ENCODE measurements at places on chromosomes 2 and 18.

DNA sequence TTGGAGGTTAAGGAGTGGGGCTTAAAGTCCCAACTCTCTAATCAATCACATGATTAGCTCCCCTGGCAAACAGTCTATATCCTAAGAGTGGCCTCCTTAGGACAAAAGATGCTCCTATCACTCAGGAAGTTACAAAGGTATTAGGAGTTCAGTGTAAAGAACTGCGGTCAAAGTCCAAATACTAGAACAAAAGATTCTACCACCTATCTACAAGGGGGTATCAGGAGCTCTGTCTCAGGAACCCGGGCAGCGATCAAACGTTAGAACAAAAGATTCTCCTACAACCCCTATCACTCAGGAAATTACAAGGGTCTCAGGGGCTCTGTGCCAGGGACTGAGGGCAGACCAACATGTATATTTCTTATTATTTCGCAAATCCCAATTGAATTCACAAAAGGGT is 58.0 kb downstream of the DTNB start:
- DNase-seq = no peak

DNA sequence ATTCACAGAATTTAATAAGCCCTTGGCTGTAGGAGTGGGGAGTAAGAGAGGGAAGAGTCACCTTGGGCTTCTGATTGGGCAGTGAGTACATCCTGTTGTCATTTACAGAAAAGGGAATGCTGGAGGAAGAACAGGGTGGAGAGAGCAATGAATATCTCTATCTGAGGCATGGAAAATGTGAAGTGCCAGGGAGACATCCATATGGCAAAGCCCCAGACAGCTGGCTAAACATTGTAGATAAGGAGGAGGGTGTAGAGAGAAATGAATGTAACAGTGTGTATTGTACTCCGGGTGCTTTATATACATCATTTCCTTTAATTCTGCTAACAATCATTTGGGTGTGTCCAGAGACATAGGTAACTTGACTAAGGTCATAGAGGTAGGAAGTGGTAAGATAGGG is 103.5 kb downstream of the UPP2 start:
- no peak for DNase-seq

GRCh38 chr18:68548904-68549870 is 165.7 kb downstream of the TMX3 start:
- DNase-seq = peak; percentile 69

GRCh38 chr2:12685145-12685544 is 31.6 kb upstream of the TRIB2 start:
- peak; percentile 50 for DNase-seq

GRCh38 chr2:163417596-163418337 is 318.0 kb downstream of the FIGN start:
- DNase-seq = no peak

GRCh38 chr2:230459216-230459615 is 43.2 kb downstream of the SP100 start:
- DNase-seq = no peak

- DNase-seq = no peak
Measured at GRCh38 chr2:234998404-234999211, 46.8 kb downstream of the SH3BP4 start.

DNA sequence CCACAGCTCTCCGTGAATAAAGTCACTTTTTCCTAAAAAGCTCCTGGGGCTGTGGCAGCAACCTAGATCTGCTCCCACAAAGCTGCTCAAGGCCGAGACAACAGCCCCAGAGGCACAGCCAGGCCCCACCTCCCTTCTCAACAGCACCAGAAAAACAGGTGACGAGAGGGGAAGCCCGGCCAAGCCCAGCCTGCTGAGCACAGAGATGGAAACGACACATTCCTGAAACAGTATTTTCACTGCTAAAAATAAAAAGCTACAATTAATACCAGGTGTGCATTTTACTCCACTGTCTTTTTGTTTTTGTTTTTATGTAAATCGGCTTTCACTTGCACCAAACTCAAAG is 199.3 kb downstream of the HDAC4 start:
- DNase-seq = peak; percentile 28

GRCh38 chr2:175414882-175415487 is 233.5 kb upstream of the ATP5MC3 start:
- peak; percentile 60 for DNase-seq

- peak; percentile 8 for DNase-seq
Measured at GRCh38 chr2:146189541-146189940, 1655.3 kb upstream of the ACVR2A start.

GRCh38 chr2:136297312-136297711 is 179.4 kb upstream of the CXCR4 start:
- DNase-seq = no peak

DNA sequence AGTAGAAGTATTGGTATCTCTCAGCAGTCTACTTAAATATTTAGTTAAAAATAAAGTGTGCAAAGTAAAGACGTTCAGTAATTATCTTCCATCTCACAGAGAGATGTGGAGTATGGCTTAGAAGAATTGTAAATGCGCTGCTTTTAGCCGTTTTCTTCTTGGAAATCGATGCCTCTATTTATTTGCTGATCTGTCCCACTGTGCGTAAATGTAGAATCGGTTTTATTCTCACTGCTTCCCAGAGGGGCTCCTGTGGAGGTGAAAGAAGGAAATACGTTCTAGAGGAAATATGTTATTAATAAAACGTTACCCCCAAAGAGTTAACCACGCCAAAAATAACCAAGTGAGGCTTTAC is 1.9 kb downstream of the NPAS2 start:
- no peak for DNase-seq

DNA sequence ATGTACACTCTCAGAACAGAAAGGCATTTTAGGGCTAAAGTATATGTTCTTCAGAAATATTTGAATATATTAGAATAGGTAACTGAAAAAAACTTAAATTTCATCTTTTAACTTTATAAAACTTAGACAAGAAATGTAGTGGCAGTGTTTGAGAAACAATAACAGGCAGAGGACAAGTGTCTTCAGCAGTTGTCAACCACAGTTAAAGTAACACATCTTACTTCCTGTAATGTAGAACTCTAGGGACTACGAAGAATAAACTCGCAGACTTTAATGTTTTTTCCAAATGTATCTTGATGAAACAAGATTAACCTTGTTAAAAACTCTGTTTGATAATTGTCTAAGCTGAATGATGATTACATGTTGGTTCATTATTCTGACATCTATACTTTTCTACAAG is 50.7 kb downstream of the RMDN2 start:
- no peak for DNase-seq

GRCh38 chr2:237920673-237921072 is 46.1 kb upstream of the UBE2F start:
- peak; percentile 58 for DNase-seq

GRCh38 chr18:37270038-37270665 is 295.4 kb downstream of the CELF4 start:
- peak; percentile 43 for DNase-seq

- DNase-seq = peak; percentile 52
Measured at GRCh38 chr18:9334973-9335696, 562 bp downstream of the TWSG1 start.

GRCh38 chr2:48812416-48812815 is 56.9 kb upstream of the LHCGR start:
- no peak for DNase-seq

GRCh38 chr2:132974467-132975095 is 304.6 kb upstream of the LYPD1 start:
- DNase-seq = peak; percentile 36

DNA sequence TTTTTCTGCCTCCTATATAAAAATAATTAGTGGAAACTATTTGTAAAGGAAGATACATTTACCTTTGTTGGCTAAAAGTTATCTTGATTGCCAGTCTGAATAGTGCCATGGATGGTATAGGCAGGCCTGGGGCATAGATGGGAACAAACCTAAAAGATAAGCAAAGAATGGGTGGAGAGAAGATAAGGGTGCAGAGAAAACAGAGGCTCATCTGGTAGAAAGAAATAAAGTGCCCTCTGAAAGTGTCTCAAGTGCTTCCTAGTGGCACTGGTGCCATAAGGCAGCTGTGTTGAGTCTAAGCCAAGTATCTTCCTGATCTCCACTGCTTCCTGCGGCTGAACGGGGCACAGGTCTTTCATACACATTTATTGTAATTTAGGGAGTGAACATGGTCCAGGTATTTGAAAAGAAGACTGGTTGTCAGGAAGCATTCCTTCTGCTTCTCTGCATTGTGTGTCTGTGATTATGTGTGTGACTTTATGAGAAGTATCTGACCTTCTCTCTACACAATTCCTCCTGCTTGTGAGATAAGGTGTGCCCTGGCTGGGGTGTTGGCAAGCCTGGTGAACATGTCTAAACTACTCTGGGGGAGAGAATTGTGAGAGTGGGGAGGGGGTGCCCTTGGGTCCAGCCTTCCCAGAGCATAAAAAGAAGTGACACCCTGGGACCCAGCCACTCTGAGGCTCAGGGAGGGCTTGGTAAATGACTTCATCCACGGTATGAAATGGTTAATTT is 280.5 kb downstream of the CAMKMT start:
- no peak for DNase-seq

DNA sequence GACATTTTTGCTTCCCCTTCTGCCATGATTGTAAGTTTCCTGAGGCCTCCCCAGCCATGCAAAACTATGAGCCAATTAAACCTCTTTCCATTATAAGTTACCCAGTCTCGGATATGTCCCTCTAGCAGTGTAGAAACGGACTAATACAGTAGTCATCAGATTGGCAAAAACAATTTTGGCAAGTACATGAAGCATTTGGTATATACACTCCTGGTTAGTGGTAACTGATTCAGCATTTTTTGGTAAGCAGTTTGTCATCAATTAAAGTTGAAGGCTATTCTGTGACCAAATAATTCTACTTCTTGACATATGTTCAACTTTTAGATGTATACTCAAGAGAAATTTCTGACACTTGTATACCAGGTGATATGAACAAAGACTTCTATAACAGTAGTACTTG is 190.5 kb upstream of the STON1 start:
- peak; percentile 12 for DNase-seq

- DNase-seq = peak; percentile 57
Measured at GRCh38 chr2:105545730-105546627, 147.1 kb upstream of the FHL2 start.

DNA sequence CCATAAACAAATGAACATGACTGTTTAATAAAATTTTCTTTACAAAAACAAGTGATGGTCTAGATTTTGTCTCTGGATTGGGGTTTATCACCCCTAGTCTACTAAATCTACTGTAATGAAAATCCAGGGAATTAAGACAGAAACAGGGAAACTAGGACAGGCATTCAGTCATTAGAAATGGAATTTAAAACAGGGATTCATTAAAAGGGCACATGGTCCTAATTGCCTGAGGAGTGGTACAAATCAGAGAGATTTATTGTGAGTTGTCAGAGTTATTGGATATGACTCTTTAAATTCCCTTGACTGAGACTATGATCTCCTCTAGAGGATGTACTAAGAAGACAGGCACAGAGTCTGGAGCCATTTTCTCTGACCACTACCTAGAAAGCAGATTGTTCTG is 670.9 kb upstream of the GCFC2 start:
- no peak for DNase-seq

DNA sequence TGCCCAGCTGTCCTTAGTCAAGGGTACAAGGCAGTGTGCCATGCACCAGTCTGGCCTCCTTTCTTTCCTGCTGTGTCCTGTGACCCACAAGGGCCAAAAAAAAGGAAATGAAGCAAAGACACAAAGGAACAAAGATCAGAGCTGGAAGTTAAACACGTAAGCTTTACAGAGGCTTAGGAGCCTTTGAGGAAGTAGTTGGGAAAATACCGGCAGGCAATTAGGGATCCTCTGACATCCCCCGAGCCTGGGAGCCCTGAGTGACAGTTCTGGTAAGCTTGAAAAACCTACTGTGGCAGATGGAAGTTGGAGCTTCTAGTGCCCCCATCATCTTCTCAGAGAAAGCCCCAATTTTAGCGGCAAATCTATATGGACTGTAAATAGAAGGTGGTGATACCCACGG is 78.5 kb downstream of the SPRED2 start:
- no peak for DNase-seq

DNA sequence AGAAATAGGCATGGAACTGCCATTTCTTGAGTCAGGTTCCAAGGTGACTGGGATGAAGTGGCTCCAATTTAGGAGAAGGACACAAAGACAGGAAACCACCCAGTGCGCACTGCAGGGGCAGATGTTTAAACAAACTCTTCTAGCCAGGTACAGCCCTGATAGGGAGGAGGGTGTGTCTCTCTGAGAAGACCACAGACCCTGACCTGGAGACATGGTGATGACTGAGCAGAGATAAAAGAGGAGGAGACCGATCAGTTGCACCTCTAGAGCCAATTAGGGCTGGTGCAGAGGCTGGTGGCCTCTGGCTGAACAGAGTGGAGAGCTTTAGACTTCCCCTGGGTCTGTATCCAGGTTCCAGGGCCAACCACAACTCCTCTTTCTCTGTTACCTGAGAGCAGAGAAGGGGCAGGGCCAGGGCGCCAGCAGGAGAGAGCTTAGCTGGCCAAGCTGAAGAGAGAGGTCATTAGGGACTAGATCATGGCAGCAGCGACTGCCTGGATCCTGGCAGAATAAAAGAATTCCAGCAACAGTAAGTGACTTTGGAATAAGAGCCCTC is 5.4 kb upstream of the SPOPL start:
- no peak for DNase-seq

DNA sequence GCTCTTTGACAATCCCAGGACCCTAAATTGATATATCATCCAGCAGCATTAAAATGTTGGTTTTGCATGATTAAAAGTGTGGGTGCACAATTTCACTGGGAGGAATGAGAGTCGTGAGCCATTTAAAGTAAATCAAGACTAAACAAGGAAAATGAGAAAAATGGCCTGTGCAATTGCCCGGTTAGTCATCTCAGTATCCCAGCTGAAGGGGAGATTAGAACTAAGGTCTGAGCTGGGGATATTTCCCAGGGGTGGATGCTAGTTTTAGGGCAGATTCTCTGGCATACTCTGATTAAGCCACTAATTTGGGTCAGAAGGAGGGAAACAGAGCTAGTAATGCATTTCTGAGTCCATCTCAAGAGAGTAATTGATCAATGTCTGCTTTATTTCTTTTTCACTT is 177.2 kb downstream of the EN1 start:
- DNase-seq = peak; percentile 47

DNA sequence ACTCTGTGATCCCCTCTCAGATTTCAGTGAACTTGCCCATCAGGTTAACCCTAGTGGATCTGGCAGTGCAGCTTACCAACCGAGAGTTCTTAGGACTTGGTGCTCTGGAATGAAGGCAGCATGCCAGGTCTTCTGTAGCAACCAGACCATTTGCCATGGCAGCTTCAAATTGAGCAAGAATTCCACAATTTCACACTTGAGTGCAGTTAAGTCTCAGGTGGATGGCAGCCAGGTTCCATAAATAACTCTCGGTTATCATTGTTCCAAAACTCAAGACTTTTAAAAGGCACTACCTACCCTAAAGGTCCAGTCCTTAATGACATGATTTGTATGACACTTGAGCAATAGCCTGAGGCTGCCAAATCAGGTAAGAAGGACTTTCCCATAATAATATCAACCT is 48.1 kb downstream of the GALNT3 start:
- DNase-seq = no peak

GRCh38 chr2:65706411-65706810 is 274.0 kb upstream of the SPRED2 start:
- DNase-seq = no peak

- DNase-seq = no peak
Measured at GRCh38 chr18:840023-840408, 28.0 kb upstream of the YES1 start.

DNA sequence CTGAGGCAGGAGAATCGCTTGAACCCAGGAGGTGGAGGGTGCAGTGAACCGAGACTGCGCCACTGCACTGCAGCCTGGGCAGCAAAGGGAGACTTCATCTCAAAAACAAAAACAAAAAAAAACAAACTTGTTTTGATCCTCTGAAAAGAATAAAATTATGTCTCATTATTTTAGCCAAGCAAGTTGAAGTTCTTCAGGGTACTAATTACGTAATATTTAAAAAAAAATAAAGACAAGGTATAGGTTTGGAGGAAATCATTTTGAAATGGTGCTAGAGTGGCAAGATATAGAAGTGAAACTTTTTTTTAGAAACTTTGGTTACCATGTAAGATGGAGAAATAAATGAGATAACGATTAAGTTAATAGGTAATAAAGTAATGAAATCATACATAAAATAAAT is 54.4 kb upstream of the TMEM247 start:
- DNase-seq = no peak
